ENCODE measurements at places on chromosomes 7 and 10. TPM values are rescaled to one million over a fixed set of nuclear protein-coding genes. Genes with fewer than 3 reads are reported as not detected.

GRCh38 chr10:31770307-31770902 is 158.2 kb downstream of the ARHGAP12 start:
- DNase-seq = peak; percentile 61

- no peak for DNase-seq
Observed at GRCh38 chr7:101367676-101368075, 5.0 kb downstream of the COL26A1 start.

DNA sequence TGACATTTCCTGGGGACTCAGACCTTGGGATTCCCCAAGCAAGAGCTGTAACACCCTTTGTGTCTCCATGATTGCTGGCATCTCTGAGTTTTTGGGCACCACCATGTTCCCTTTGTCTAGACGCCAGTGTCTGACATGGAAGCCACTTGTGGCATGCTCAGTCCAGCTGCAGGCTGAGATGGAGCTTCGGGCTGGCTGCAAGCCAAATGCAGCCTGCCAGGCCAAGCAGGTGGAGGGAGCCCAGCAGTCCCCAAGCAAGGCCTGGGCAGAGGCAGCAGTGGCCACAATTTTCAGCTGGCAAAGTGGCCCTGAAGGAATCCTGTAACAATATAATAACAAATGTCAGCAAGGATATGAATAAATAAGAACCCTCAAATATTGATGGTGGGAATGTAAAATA is 86.2 kb upstream of the ABCB5 start:
- no peak for DNase-seq

GRCh38 chr7:47943676-47944474 is 4.4 kb downstream of the PKD1L1 start:
- no peak for DNase-seq

IFIT1 gene
- 0.29 TPM for total RNA-seq

MYOZ1 gene
- total RNA-seq = not detected

TMEM26 gene
- 7.0 TPM for total RNA-seq

ADARB2 gene
- total RNA-seq = not detected

PLXDC2 gene
- 15.5 TPM for total RNA-seq

Data from stomach (tissue), 19 donors.